ENCODE measurements at places on chromosomes 2 and 18. TPM values are rescaled to one million over a fixed set of nuclear protein-coding genes. Genes with fewer than 3 reads are reported as not detected.

GRCh38 chr2:20596973-20597859 is 53.7 kb downstream of the HS1BP3 start:
- no peaks in the 10 kb centered on the region for H3K36me3 ChIP-seq
- peak overlapping the region; percentile 91 for H3K27ac ChIP-seq
- peaks cover 69% of the 10 kb centered on the region for H3K4me1 ChIP-seq
- DNase-seq: peak; percentile 80
- H3K27me3 ChIP-seq: no peaks in the 10 kb centered on the region
- H3K4me3 ChIP-seq: no peak overlapping the region

GRCh38 chr2:145724311-145724898 is 1204.5 kb upstream of the ZEB2 start:
- no peaks in the 10 kb centered on the region for H3K36me3 ChIP-seq
- no peaks in the 10 kb centered on the region for H3K27me3 ChIP-seq
- peaks cover 4% of the 10 kb centered on the region for H3K4me1 ChIP-seq
- H3K4me3 ChIP-seq: no peak overlapping the region

The PLCL1 gene
- 90.4 TPM for total RNA-seq

DNA sequence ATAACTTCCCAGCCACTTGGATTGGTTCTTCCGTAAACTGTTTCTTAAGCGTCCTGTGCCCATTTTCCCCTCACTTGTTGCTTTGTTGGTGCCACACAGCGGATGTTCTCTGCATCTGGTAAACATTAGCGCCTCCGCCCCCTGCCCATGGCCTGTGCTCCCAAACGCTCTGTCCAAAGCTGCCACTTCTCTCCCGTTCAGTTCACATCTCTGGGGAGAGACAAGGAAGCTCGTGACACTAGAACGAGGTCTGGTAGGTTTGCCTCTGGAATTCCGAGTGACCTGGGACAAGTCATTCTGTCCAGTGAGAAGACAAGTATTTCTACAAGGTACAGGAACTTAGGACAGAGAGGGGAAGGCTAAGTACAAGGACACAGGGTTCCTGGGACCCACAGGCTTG is 9.4 kb downstream of the COPS9 start:
- no peak overlapping the region for H3K27ac ChIP-seq
- H3K4me3 ChIP-seq: no peak overlapping the region

DNA sequence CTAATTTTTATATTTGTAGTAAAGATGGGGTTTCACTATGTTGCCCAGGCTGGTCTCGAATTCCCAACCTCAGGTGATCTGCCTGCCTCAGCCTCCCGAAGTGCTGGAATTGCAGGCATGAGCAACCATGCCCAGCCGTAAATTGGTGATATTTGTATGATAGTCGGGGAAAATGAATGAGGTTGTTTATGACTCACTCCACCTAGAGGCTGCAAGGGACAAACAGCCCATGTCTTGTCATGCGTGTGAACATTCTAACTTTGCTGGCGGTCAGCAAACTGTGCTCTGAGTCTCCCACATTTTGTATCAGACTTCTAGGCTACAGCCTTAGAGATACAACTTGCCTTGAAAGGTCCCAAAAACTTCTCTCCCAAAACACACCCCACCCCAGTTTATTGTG is 133.5 kb upstream of the DTNA start:
- H3K27me3 ChIP-seq: no peaks in the 10 kb centered on the region
- no peaks in the 10 kb centered on the region for H3K36me3 ChIP-seq
- H3K4me3 ChIP-seq: no peak overlapping the region
- no peak for DNase-seq
- H3K4me1 ChIP-seq: no peaks in the 10 kb centered on the region

The TRAF3IP1 gene
- 3.8 TPM for total RNA-seq

DNA sequence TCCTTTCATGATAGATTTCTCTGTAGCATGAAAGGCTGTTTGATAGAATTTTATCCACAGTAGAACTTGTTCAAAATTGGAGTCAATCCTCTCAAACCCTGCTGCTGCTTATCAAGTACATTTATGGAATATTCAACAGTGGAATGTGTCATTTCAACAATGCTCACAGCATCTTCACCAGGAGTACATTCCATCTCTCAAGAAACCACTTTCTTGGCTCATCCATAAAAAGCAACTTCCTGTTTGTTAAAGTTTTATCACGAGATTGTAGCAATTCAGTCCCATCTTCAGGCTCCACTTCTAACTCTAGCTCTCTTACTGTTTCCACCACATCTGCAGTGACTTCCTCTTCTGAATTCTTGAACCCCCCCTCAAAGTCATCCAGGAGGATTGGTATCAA is 29.4 kb downstream of the PDCL3 start:
- no peak overlapping the region for H3K27ac ChIP-seq
- H3K27me3 ChIP-seq: no peaks in the 10 kb centered on the region
- no peak overlapping the region for H3K4me3 ChIP-seq
- no peaks in the 10 kb centered on the region for H3K4me1 ChIP-seq
- no peaks in the 10 kb centered on the region for H3K36me3 ChIP-seq

The XIRP2 gene
- 998 TPM for total RNA-seq

The HOXD3 gene
- total RNA-seq: 0.88 TPM

- H3K4me1 ChIP-seq: no peaks in the 10 kb centered on the region
- H3K36me3 ChIP-seq: no peaks in the 10 kb centered on the region
- no peak for DNase-seq
These were observed 40.5 kb downstream of the GNAL start for GRCh38 chr18:11729556-11729955.

The CNTNAP5 gene
- not detected for total RNA-seq

GRCh38 chr2:42107249-42108042 is 59.6 kb downstream of the PKDCC start:
- peaks cover 12% of the 10 kb centered on the region for H3K4me1 ChIP-seq
- DNase-seq: no peak

The CD28 gene
- 0.81 TPM for total RNA-seq

DNA sequence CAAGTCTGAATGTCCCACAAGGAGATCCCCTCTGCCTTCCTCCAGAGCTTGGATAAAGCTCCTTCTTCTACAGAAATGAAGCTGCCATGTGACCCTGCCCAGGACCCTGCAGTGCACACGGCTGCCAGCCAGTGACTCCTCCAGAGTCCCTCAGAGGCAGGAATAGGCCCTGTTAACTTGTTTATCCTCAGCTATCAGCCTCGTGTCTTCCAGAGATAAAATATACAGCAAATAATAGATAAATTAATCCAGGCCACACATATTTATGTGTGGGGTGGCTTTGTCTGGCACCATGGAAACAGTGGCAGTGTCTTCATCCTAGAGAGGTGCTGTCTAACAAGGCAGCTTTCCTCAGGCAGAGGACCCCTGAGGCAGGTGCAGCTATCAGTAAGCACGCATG is 66.7 kb downstream of the TMEM18 start:
- no peaks in the 10 kb centered on the region for H3K36me3 ChIP-seq
- no peak overlapping the region for H3K27ac ChIP-seq
- H3K4me1 ChIP-seq: no peaks in the 10 kb centered on the region
- no peak overlapping the region for H3K4me3 ChIP-seq

GRCh38 chr2:49005261-49005660 is 149.1 kb downstream of the FSHR start:
- no peaks in the 10 kb centered on the region for H3K4me1 ChIP-seq
- no peak overlapping the region for H3K4me3 ChIP-seq
- no peak for DNase-seq
- H3K27me3 ChIP-seq: no peaks in the 10 kb centered on the region
- H3K36me3 ChIP-seq: no peaks in the 10 kb centered on the region
- no peak overlapping the region for H3K27ac ChIP-seq

The FBXO15 gene
- total RNA-seq: 0.40 TPM

DNA sequence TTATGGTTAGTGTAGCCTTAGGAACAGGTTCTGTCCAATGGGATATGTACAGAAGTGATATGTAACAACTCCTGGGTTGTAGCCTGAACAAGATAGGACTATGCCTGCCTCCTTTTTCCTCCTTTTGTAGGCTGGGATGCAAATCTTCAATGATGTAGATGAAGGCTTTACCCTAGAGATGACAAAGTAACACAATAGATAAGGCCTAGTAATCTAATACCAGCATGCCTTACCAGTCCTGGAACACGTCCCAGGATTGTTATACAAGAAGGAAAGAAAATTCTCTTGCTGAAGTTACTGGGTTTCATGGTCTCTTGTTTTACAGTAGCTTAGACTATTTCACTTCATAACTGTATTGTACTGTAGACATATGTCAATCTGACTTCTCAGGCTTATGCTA is 192.1 kb downstream of the OTX1 start:
- H3K4me3 ChIP-seq: no peak overlapping the region
- H3K27ac ChIP-seq: no peak overlapping the region
- H3K4me1 ChIP-seq: no peaks in the 10 kb centered on the region

DNA sequence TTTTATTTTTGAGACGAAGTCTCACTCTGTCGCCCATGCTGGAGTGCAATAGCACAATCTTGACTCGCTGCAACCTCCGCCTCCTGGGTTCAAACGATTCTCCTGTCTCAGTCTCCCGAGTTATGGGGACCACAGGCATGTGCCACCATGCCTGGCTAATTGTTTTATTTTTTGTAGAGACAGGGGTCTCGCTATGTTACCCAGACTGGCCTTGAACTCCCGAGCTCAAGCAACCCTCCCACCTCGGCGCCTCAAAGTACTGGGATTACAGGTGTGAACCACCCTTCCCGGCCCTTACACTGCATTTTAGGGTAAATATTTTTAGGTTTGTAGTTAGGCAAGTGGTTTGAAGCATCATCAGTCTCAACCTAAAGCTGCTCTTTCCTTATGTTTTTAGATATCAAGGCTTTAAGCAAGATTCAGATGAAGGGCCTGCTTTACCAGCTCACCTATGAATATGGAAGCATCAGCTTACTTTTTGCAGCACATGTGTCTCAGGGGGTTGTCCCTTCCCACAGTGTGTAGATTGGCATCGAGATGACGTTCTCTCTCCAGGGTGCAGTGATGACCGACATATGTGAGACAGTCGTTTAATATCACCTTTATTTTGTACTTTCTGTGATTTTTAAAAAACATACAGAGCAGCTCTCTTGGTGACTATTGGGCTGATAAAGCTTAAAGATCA is 47.2 kb downstream of the ATIC start:
- no peak overlapping the region for H3K4me3 ChIP-seq
- no peak for DNase-seq
- H3K27ac ChIP-seq: no peak overlapping the region
- H3K27me3 ChIP-seq: no peaks in the 10 kb centered on the region

The SULT6B1 gene
- not detected for total RNA-seq

DNA sequence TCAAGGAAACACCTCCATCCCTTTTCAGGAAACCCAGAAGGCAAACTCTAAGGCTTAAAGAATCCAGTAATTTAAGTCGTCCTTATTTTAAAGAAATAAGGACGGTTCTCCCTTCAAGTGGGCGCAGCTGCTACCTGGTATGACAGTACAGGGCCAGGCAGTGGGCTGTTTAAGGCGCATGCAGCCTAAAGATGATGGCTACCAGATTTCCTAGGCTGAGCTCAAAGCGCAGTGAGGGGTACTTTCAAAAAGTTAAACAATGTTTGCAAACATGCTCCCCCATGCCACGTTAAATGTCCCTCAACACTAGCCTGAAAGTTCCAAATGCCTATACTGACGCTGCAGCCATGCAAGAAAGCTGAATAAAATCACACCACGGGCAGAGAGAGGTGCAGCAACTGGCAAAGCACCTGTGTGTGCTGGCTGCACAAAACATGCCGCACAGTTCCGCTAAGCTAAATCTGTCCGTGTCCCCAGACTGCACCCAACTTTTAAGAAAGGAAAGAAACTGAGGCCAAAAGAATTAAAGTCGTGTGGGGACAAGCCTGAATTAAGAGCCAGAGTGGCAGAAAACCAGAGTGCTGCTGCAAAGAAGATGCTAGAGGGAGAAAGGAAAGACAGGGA is 583 bp downstream of the HIBCH start:
- peak overlapping the region; percentile 81 for H3K27ac ChIP-seq
- no peak for DNase-seq
- H3K4me1 ChIP-seq: peaks cover 9% of the 10 kb centered on the region

GRCh38 chr2:3242747-3243369 is 134.8 kb downstream of the EIPR1 start:
- H3K27me3 ChIP-seq: no peaks in the 10 kb centered on the region
- no peak overlapping the region for H3K4me3 ChIP-seq
- H3K4me1 ChIP-seq: peaks cover 10% of the 10 kb centered on the region
- no peak overlapping the region for H3K27ac ChIP-seq
- no peaks in the 10 kb centered on the region for H3K36me3 ChIP-seq

- no peaks in the 10 kb centered on the region for H3K36me3 ChIP-seq
- H3K4me1 ChIP-seq: no peaks in the 10 kb centered on the region
- no peaks in the 10 kb centered on the region for H3K27me3 ChIP-seq
- no peak overlapping the region for H3K27ac ChIP-seq
- no peak overlapping the region for H3K4me3 ChIP-seq
These were observed 31.7 kb upstream of the SELENOI start for GRCh38 chr2:26314243-26314642.

GRCh38 chr2:168234407-168235085 is 12.8 kb downstream of the STK39 start:
- no peaks in the 10 kb centered on the region for H3K36me3 ChIP-seq
- no peak overlapping the region for H3K4me3 ChIP-seq
- no peak overlapping the region for H3K27ac ChIP-seq
- H3K27me3 ChIP-seq: no peaks in the 10 kb centered on the region
- H3K4me1 ChIP-seq: peaks cover 20% of the 10 kb centered on the region

- peak; percentile 67 for DNase-seq
- no peak overlapping the region for H3K4me3 ChIP-seq
- peak overlapping the region; percentile 43 for H3K27ac ChIP-seq
- peaks cover 95% of the 10 kb centered on the region for H3K4me1 ChIP-seq
These were observed 117.0 kb upstream of the EML6 start for GRCh38 chr2:54606393-54606958.

DNA sequence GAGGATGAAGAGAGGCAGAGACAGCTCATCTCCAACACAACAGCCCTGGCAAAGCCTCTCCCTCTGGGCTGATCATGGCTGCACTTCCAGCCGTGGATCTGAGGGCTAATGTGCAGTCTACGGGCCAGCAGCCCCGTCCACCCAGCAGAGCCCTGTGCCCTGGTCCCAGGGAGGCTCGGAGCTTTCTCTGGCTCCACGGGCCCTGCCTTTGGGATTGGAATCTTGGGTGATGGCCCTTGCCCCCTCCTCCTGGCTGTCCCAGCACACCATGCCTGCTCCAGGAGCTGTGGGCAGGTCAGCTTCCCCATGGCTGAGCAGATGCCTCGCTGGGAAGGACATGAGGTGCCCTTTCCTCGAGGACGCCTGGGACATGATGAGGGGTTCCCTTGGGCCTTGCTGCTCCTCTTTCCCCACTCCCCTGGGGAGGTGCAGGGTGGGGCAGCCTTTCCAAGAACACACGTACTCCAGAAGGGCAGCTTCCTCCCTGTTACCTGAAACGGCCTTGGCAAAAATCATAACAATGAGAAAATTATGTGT is 66.9 kb downstream of the C18orf63 start:
- no peak for DNase-seq
- H3K27me3 ChIP-seq: no peaks in the 10 kb centered on the region
- no peak overlapping the region for H3K27ac ChIP-seq
- peaks cover 7% of the 10 kb centered on the region for H3K4me1 ChIP-seq

The MOCOS gene
- 0.43 TPM for total RNA-seq

GRCh38 chr2:234795272-234795920 is 156.4 kb upstream of the SH3BP4 start:
- no peak overlapping the region for H3K4me3 ChIP-seq
- no peak for DNase-seq
- no peaks in the 10 kb centered on the region for H3K27me3 ChIP-seq
- no peaks in the 10 kb centered on the region for H3K4me1 ChIP-seq
- no peaks in the 10 kb centered on the region for H3K36me3 ChIP-seq
